ENCODE measurements at places on chromosomes 13 and 19. TPM values are rescaled to one million over a fixed set of nuclear protein-coding genes. Genes with fewer than 3 reads are reported as not detected.

GNG8 gene
- total RNA-seq, result not detected

CAB39L gene
- 20.1 TPM for total RNA-seq

MICOS13 gene
- total RNA-seq, result 38.2 TPM

FUT2 gene
- 13.4 TPM for total RNA-seq

LIM2 gene
- not detected for total RNA-seq

ZNF587 gene
- total RNA-seq, result 36.8 TPM

SYCN gene
- 2.5 TPM for total RNA-seq

DNA sequence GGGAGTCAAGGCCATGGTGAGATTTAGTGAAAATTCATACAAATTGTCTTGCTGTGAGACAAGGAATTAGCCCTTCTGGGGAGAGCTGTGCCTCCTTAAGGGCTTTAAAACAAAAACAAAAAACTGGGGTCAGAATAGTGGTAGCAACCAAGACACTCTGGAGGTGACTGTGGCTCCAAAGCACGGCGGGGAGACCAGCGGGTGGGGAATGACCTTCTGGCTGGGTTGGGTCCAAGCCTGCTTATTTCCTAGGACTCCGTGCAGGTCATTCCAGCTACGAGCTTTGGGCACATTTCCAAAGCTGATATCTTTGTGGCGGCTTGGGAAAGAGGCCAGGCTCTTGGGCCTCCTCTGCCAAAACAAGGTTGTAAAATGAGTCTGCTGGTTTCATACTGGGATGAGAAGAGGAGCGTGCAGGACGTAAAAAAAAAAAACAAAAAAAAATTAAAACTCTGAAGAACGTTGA is 348.3 kb downstream of the UQCRFS1 start:
- H3K27ac ChIP-seq, result no peak overlapping the region
- H3K36me3 ChIP-seq, result no peaks in the 10 kb centered on the region
- no peak overlapping the region for H3K4me3 ChIP-seq
- H3K4me1 ChIP-seq, result no peaks in the 10 kb centered on the region

- no peak overlapping the region for H3K4me3 ChIP-seq
- no peaks in the 10 kb centered on the region for H3K27me3 ChIP-seq
- no peaks in the 10 kb centered on the region for H3K36me3 ChIP-seq
- H3K27ac ChIP-seq, result no peak overlapping the region
Observed at GRCh38 chr13:113804017-113804702, 45.1 kb downstream of the TMEM255B start.

DNA sequence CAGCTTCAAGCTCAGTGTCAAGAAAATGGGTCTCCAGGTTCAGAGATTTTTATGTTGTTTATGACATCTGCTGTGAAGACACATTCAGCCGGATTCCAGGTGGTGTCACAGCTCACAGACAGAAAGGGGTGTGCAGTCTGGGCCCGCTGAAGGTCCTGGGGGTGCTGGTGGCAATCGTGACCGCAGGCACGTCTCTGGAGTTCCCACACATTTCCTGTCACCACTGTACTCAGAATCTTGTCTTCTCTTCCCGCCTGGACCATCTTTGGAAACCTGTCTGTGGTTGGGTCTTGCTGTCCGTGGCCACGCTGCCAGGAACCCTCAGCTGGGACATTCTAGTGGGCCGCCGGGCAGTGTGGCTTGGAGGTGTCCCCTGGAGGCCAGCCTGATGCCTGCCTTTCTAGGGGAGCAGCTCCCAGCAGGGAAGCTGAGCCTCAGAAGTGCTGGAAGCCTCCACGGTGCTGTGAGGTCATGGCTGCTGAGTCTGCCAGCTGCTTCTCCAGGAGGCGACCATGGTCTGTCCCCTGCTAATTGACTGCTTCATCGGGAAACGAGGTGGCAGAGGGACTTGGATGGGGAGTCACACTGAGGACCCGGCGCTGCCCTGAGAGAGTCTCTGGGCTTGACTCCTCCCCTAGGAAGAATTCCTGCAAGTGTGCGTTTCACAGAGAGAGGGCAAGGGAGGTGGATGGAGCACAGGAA is 3.7 kb downstream of the TEX29 start:
- no peaks in the 10 kb centered on the region for H3K36me3 ChIP-seq
- H3K4me3 ChIP-seq, result no peak overlapping the region
- no peak overlapping the region for H3K27ac ChIP-seq
- no peak for DNase-seq
- no peaks in the 10 kb centered on the region for H3K4me1 ChIP-seq
- no peaks in the 10 kb centered on the region for H3K27me3 ChIP-seq

GRCh38 chr13:32403108-32403507 is 24.8 kb downstream of the N4BP2L1 start:
- no peak overlapping the region for H3K4me3 ChIP-seq
- no peaks in the 10 kb centered on the region for H3K27me3 ChIP-seq
- no peaks in the 10 kb centered on the region for H3K4me1 ChIP-seq
- H3K27ac ChIP-seq, result no peak overlapping the region

- H3K27ac ChIP-seq, result no peak overlapping the region
- no peaks in the 10 kb centered on the region for H3K36me3 ChIP-seq
- no peaks in the 10 kb centered on the region for H3K27me3 ChIP-seq
- H3K4me3 ChIP-seq, result no peak overlapping the region
- H3K4me1 ChIP-seq, result no peaks in the 10 kb centered on the region
Observed at GRCh38 chr19:10279737-10280442, 6.9 kb upstream of the ICAM4 start.

GRCh38 chr19:55208880-55209692 is at the start of gene PTPRH:
Gene PTPRH (minus strand): TSS chr19:55209501. CDS start chr19:55209433, 68 bp downstream.
- H3K27me3 ChIP-seq, result no peaks in the 10 kb centered on the region
- H3K4me3 ChIP-seq, result no peak within 1 kb of the TSS
- H3K36me3 ChIP-seq, result no peaks in the 10 kb centered on the region
- DNase-seq, result peak; percentile 54
- H3K27ac ChIP-seq, result peak within 1 kb of the TSS; percentile 96

DNA sequence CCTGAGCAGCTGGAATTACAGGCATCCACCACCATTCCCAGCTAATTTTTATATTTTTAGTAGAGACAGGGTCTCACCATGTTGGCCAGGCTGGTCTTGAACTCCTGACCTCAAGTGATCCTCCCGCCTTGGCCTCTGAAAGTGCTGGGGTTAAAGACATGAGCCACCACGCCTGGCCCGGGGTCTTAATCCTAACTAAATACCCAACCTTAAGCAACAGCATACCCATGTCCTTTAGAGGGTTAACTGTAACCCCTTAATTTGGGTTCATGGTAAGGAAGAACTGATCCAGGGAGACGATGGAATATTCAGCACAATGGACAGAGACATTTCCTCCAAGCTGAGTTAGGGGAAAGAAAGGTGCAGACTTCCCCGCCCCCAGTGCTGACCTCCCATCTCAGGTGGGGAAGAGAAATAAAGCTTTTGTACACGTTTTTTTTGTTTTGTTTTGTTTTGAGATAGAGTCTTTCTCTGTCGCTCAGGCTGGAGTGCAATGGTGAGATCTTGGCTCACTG is 8.7 kb upstream of the GALP start:
- H3K36me3 ChIP-seq, result no peaks in the 10 kb centered on the region
- H3K27me3 ChIP-seq, result no peaks in the 10 kb centered on the region
- H3K4me3 ChIP-seq, result no peak overlapping the region
- DNase-seq, result peak; percentile 42
- H3K27ac ChIP-seq, result no peak overlapping the region

DNA sequence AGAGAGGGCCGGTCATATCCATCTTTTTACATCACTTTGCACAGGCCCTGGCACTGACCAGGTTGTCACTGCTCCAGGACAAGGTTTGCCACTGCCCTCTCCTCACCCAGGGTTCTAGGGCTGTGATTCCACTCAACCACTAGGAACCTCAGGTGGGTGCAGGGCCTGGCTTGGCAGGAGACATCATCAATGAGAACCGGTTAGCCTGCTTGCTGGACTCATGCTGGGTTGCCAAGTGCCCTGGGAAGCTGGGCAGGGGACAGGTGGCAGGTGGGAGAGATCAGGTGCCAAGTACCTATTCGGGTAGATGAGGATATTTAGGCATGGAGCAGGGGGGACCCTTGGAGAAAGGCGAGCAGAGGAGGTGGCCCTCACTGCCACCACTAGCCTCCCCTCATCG is 4.2 kb upstream of the CERS4 start:
- no peak for DNase-seq
- no peaks in the 10 kb centered on the region for H3K27me3 ChIP-seq
- no peaks in the 10 kb centered on the region for H3K36me3 ChIP-seq
- no peak overlapping the region for H3K4me3 ChIP-seq
- no peak overlapping the region for H3K27ac ChIP-seq
- peaks cover 12% of the 10 kb centered on the region for H3K4me1 ChIP-seq

- no peaks in the 10 kb centered on the region for H3K36me3 ChIP-seq
- H3K27ac ChIP-seq, result no peak overlapping the region
- DNase-seq, result no peak
- peaks cover 27% of the 10 kb centered on the region for H3K27me3 ChIP-seq
- no peak overlapping the region for H3K4me3 ChIP-seq
Observed at GRCh38 chr19:12990431-12990830, 4.8 kb upstream of the NFIX start.

- peak; percentile 98 for DNase-seq
- peak overlapping the region; percentile 74 for H3K4me3 ChIP-seq
- H3K36me3 ChIP-seq, result no peaks in the 10 kb centered on the region
- peak overlapping the region; percentile 90 for H3K27ac ChIP-seq
- no peaks in the 10 kb centered on the region for H3K27me3 ChIP-seq
Observed at GRCh38 chr19:21851596-21852345, 15.8 kb upstream of the ZNF43 start.

DNA sequence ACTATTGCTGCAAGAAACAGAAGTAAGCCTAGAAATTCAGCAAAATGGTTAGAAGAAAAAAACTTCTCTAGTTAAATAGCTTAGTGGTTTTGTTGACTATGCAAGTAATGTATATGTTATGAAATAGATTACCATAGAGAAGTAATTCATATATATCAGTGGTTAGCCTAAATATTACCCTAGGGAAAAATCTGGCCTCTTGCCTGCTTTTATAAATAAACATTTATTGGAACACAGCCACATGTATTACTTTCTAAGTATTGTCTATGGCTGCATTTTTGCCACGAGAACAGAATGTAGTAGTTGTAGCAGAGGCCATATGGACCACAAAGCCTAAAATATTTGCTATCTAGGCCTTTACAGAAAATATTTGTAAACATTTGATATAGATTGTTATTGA is 1471.7 kb upstream of the PRR20A start:
- H3K27me3 ChIP-seq, result no peaks in the 10 kb centered on the region
- DNase-seq, result no peak
- H3K4me3 ChIP-seq, result no peak overlapping the region

DNA sequence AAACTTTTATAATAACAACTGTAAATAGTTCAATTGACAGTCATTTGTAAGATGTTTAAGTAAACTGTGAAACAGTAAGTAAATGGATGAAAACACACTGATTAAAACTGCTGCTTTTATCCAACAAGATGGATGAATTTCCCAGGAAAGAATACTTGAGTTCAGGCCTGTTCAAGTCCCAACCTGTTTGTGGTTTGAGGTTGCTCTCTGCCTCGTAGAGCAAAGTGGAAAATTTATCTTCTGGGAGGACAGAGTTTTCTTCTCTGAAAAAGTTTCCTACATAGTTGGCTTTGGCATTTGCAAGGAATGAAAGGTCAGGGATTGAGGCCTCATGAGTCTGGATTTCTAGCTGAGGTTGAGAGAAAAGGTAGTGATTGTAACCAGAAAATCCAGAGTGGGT is 15.2 kb upstream of the ZNF543 start:
- no peaks in the 10 kb centered on the region for H3K27me3 ChIP-seq
- H3K36me3 ChIP-seq, result peaks cover 3% of the 10 kb centered on the region
- H3K4me1 ChIP-seq, result no peaks in the 10 kb centered on the region
- DNase-seq, result no peak
- no peak overlapping the region for H3K4me3 ChIP-seq

GRCh38 chr19:4361152-4362046 is 18.0 kb downstream of the MPND start:
- DNase-seq, result peak; percentile 48
- peaks cover 20% of the 10 kb centered on the region for H3K4me1 ChIP-seq
- H3K27ac ChIP-seq, result peak overlapping the region; percentile 75
- no peaks in the 10 kb centered on the region for H3K27me3 ChIP-seq
- H3K36me3 ChIP-seq, result no peaks in the 10 kb centered on the region

GRCh38 chr13:29496241-29496712 is 99.2 kb downstream of the SLC7A1 start:
- H3K4me1 ChIP-seq, result peaks cover 6% of the 10 kb centered on the region
- no peaks in the 10 kb centered on the region for H3K36me3 ChIP-seq
- DNase-seq, result no peak
- no peak overlapping the region for H3K4me3 ChIP-seq

DNA sequence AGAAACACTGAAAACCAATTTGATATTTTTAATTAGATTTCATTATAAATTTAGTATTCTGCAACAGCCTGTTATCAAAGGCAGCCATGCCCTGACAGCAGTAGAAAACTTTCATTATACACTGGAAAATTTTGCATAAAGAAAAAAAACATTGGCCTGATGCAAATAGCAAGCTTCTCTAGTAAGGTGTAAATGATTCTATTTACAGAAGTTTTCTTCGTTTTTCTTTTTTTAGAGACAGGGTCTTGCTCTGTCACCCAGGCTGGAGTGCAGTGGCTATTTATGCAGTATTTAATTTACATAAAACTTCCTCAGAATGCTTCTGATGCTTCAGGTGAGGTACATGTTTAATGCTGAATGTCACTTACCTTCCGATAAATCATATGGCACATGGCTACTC is 67.0 kb downstream of the ABCC4 start:
- H3K27me3 ChIP-seq, result no peaks in the 10 kb centered on the region
- H3K4me1 ChIP-seq, result no peaks in the 10 kb centered on the region
- H3K4me3 ChIP-seq, result no peak overlapping the region

DNA sequence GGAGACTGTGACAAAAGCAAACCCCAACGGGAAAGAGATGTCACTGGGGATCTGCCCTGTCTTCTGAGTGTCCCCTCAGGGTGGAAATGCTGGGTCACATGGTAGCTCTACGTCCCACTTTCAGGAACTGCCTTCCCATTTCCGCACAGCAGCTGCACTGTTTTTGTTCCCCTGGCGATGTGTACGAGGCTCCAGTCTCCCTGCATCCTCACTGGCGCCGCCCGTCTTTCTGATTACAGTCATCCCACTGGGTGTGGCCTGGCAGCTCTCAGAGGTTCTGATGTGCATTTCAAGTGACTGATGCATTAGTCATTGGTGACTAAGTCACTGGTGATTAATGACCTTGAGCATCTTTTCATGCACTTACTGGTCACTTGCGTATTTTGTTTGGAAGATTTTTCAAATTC is 21.2 kb downstream of the PCID2 start:
- no peaks in the 10 kb centered on the region for H3K27me3 ChIP-seq
- H3K36me3 ChIP-seq, result peaks cover 5% of the 10 kb centered on the region
- no peaks in the 10 kb centered on the region for H3K4me1 ChIP-seq
- peak overlapping the region; percentile 80 for H3K27ac ChIP-seq
- no peak overlapping the region for H3K4me3 ChIP-seq
- DNase-seq, result peak; percentile 84

GRCh38 chr19:8489561-8490394 is 12.7 kb downstream of the PRAM1 start:
- no peaks in the 10 kb centered on the region for H3K36me3 ChIP-seq
- H3K27me3 ChIP-seq, result no peaks in the 10 kb centered on the region
- H3K4me1 ChIP-seq, result no peaks in the 10 kb centered on the region
- no peak overlapping the region for H3K27ac ChIP-seq
